ENCODE measurements at places on chromosomes 13 and 19.

GRCh38 chr13:44197791-44198770, 175.5 kb upstream of the SERP2 start:
- no peak for DNase-seq

DNA sequence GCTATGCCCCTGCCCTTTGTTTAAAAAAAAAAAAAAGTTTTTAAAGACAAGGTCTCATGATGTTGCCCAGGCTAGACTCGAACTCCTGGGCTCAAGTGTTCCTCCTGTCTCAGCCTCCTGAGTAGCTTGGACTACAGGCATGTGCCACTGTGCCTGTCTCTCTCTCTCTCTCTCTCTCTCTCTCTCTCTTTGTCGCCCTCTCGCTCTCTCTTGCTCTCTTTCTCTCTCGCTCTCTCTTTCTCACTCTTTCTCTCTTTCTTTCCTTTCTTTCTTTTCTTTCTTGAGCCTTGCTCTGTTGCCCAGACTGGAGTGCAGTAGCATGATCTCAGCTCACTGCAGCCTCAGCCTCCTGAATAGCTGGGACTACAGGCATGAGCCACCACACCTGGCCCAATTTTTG, 7.5 kb downstream of the COX6B1 start:
- DNase-seq: no peak

DNA sequence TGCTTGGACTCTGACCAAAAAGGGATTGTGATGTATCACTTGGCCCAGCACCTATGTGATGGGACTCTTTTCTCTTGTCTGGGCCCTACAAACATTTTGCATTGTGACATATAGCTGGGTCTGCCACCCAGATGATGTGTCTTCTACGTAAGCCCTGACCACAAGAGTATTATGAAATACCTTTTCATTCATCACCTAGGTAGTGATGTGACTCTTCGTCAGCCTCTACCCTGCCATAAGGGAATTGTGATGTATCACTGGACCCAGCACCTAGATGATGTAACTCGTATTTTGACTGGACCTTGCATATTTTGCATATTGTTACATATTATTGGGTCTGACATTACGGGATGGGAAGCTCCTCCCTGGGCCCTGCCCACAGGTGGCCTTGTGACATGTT, 29.7 kb upstream of the ZNF681 start:
- DNase-seq: no peak

GRCh38 chr13:73984949-73985691, 149.1 kb downstream of the KLF12 start:
- DNase-seq: no peak

- DNase-seq: no peak
Measured at GRCh38 chr19:50979758-50980157, 4.0 kb downstream of the KLK7 start.

DNA sequence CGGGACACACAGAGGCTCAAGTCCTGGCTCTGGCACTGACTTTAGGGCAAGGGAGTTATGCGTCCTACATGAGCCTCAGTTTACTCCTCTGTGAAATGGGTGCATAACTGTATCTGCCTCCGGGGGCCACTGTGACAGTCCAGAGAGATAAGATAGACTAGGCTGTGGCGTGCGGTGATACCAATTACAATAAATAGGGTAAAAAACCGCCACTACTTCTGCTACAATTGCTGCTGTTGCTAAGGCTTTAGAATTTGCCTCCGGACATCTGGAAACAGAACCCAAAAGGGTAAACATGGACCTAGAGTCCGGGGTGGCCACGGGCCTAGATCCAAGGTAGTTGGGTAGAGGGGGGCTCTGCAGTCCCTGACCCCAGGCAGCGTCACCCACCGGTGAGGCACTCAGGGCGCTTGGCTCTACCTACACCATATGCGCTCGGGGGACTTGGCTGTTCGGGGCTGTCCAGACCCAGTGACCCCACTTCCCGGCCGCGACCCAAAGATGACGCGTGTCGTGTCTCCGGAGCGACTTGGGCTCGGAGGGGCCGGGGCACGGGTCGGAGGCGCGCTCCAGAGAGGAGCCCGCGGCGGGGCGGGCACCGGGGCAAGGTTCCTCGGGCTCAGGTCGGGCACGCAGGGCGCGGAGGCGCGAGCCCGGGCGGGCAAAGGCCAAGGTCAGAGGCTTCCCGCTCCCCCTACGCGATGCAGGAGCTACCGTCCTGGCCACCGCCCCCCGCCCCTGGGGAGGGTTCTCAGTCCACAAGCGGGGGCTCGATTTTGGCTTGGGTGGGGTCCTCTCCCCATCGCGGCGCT, 1.1 kb downstream of the INSR start:
- DNase-seq: no peak

DNA sequence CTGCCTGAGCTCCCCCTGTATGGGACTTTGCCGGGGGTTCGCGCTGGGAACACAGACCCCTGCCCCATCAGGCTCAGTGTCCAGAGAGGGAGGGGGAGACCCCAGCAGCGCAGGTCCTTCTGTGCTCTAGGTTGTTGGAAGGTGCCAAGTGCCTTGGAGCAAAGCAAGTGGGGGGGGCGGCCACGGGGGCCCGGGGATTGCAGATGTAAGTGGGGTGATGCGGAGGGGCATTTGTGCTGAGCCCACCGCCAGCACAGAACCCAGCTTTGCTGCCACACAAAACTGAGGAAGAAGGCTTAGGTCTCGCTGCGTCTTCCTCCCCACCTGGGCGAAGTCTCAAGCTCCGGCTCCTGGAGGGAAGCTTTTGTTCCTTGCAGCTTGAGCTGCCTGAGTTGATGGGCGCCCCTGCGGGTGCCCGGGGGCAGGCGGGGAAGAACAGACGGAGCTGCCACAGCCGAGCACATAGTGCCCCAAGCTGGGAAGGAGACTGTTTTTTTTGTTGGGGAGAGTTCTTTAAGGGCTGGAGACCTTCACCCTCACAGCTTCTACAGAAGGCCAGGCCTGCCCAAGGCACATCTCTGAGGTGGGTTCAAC, 1.5 kb upstream of the NTN5 start:
- no peak for DNase-seq

GRCh38 chr13:110685305-110686020, 20.5 kb downstream of the CARS2 start:
- DNase-seq: no peak

- DNase-seq: no peak
Measured at GRCh38 chr19:12794196-12794941, 3.1 kb downstream of the JUNB start.

- DNase-seq: no peak
Measured at GRCh38 chr13:23817830-23818229, 71.4 kb downstream of the MIPEP start.

DNA sequence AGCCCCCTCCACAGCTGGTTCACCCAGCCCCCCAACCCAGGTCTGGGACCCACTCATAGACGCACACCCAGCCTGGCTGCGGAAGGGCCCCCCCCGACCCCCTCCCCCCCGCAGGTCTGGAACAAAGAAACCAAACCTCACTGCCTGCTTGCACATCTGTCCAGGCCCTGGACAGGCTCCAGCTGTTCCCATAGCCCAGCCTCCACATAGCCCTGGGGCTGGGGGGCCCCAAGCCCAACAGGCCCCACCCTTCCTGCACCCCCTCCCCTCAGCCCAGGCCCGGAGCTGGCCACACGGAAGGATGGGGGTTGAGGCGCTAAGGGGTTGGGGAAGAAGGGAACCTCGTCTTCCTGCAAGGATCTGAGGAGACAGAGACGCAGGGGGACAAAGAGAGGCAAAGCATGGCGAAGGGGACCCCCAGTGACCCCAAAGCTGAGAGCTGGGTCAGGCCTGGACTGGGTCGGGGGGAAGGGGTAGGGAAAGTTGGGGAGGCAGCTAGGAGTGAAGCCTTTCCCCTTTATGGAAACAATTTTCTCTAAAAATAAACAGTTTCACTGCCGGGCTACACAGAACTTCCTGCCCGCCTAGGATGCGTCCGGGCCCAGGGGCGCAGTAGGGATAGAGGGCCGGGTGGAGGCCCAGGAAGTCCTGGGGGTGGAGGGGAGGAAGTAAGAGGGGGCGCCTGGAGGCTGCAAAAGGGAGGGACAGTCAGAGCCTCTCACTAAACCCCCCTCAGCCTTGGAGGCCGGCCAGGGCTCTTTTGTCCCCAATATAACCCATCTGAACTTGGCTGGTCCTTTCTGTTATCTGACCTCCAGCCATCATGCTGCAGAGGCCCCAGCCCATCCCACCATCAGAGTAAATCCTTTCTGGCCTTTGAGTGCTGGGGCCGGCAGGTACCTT, 2.4 kb downstream of the KANK2 start:
- no peak for DNase-seq

DNA sequence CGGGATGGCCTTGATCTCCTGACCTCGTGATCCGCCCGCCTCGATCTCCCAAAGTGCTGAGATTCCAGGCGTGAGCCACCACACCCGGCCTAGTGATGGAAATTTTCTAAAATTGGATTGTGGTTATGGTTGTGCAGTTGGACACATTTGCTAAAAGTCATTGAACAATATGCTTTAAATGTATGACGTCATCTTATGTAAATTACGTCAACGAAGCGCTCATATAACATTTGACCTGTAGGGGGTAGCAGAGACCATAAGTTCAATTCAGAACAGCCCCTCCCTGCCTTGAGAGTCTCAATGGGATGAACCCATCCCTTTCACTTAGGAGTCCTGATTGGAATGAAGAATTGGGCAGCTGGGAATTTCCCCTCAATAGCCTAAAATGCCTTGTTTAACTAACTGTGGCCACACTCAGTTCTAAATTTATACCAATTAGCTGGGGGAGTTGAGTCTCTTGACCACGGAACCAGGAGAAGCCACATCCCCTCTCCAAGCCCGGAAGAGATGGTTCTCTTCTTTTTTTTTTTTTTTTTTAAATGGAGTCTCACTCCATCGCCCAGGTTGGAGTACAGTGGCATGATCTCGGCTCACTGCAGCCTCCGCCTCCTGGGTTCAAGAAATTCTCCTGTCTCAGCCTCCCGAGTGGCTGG, 15.2 kb upstream of the TLE6 start:
- peak; percentile 66 for DNase-seq

DNA sequence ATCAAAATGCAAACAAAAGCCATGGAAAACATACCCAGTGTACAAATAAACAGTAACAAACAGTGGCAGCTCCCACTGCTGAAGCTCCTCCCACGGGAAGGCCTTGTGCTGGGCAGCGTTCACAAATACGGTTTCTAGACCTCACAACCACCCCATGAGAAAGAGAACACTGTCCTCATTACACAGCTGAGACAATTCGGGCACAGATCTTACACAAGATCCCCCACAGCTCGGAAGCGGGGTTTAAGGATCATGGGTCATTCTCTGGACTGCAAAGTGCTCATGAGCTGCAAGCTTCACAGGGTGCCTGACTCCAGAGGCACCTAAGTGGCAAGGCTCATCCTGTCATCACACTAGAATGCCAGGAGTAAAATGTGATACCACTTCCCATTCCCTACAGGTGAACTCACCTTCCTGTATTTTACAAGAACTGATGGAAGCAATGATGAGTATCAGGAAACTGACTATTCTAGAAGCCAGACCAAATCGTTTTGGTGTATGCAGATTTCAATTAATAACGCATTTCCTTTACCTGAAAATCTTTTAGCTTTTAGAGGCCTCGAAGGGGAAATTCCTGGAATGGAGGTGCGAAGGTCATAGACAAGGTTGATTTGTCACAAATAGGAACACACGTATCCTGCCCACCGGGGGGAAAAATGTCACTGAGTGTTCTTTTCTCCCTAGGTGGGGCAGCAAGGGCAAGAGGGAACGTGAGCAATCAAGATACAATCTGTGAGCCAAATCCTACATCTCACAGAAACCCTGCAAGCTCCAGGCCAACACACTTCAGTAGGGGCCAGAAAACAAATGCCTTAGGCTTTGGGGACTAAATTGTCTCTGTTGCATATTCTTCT, 41.2 kb downstream of the STK24 start:
- no peak for DNase-seq

DNA sequence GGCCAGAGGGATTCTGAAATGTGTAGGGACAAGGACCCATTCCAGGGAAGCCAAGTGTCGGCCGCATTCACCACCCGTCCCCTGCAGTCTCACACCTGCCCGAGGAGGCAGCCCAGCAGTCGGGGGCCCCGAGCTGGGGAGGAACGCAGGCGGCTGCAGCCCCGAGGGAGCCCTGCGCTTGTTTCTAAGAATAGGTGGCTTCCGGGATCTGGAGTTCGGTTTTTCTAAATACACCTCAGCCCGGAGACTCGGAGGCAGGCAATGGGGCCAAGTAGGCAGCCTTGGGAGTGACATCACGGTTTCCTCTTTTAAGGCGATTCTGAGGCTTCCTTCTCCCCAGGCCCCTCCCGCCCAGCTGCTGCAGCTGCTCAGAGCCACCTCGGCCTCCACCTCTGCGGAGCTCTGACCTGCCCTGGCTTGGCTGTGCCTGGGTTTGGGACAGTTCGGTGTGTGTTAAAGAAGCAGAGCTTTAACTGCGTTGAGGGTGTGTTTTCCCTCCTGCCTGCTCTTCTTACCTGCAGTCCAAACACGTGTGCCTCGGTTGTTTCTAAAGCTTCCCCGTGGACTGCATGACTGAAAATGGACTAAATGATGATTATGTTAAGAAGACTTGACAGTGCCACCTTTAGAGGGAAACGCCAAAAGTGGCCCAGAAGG, 80.5 kb downstream of the COL4A2 start:
- DNase-seq: no peak

DNA sequence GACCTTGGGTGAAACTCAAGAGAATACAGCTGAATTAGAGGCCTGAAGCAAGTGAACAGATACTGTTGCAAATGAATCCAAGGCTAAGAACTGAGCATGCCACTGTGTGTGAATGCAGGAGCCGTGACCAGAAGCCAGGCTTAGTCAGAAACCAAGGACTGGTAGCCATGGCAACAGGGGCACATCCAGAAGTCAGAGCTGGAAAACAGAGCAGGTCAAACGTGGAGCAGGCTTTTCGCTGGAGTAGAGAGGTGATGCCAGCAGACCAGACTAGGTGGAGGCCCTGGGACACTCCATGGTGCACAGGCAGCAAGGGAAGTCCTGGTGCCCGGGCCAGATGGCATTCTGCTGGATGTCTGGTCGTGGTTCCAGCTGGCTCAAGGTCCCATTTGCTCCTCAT, 564.1 kb downstream of the PCDH9 start:
- peak; percentile 44 for DNase-seq

DNA sequence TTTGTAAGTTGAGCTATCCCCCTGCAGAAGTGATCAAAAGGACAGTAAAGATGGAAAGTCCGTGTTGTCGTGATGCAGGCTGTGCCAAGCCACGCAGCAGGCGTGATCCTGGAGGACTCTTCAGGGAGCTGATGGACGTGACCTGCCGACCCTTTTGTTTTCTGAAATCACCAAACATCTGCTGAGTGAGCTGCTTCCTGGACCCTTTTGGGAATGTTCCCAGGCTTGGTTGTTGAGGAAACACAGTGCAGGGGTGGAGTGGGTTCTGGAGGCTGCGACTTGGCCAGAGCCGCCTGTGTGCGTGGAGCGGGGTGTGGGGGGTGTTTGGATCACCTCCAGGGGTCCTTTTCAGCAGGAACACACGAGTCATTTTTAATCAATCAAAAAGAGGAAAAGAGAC, 15.4 kb upstream of the CPAMD8 start:
- DNase-seq: no peak
